ENCODE measurements at places on chromosomes 1 and 21.

- peaks cover 17% of the 10 kb centered on the region for H3K27me3 ChIP-seq
- H3K36me3 ChIP-seq: no peaks in the 10 kb centered on the region
- no peak overlapping the region for H3K27ac ChIP-seq
- H3K4me1 ChIP-seq: no peaks in the 10 kb centered on the region
Observed at GRCh38 chr1:182308826-182309225, 82.8 kb downstream of the GLUL start.

DNA sequence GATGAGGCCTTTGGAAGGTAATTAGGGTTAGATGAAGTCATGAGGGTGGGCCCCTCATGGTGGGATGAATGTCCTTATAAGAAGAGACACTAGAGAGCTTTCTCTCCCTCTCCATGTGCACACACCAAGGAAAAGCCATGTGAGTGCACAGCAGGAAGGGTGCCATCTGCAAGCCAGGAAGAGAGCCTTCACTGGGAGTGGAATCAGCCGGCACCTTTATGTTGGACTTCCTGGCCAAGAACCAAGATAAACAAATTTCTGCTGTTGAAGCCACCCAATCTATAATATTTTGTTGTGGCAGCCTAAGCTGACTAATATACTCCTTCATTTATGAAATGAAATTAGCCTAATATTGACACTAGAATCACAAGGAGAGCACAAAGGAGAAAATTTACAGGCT, 38.2 kb upstream of the PKP1 start:
- H3K4me1 ChIP-seq: no peaks in the 10 kb centered on the region
- H3K4me3 ChIP-seq: no peak overlapping the region
- no peaks in the 10 kb centered on the region for H3K36me3 ChIP-seq
- DNase-seq: no peak

DNA sequence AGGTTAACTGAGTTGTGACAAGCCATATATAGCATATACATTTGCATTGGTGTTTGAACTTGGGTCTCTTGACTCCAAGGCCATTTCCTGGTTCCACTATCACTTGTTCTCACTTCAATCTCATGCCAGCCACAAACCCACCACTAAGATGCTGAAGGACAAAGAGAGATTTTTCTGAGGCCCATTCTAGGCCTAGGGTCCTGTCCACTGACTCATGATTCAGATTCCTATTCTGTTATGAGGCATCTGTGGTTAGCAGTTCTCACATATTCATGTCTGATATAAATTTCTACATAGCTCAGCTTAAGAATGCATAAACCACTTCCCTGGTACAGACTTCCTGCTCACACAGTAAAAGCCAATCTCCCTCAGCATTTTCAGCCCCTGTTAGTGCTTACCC, 326.1 kb upstream of the BEND5 start:
- H3K4me3 ChIP-seq: no peak overlapping the region
- H3K27me3 ChIP-seq: no peaks in the 10 kb centered on the region
- H3K36me3 ChIP-seq: peaks cover 2% of the 10 kb centered on the region
- peak overlapping the region; percentile 3 for H3K27ac ChIP-seq
- H3K4me1 ChIP-seq: peaks cover 33% of the 10 kb centered on the region
- DNase-seq: no peak

GRCh38 chr1:63902844-63903589, 129.2 kb downstream of the ROR1 start:
- no peaks in the 10 kb centered on the region for H3K36me3 ChIP-seq
- no peak overlapping the region for H3K4me3 ChIP-seq
- no peaks in the 10 kb centered on the region for H3K4me1 ChIP-seq
- H3K27me3 ChIP-seq: peaks cover 18% of the 10 kb centered on the region
- H3K27ac ChIP-seq: no peak overlapping the region

DNA sequence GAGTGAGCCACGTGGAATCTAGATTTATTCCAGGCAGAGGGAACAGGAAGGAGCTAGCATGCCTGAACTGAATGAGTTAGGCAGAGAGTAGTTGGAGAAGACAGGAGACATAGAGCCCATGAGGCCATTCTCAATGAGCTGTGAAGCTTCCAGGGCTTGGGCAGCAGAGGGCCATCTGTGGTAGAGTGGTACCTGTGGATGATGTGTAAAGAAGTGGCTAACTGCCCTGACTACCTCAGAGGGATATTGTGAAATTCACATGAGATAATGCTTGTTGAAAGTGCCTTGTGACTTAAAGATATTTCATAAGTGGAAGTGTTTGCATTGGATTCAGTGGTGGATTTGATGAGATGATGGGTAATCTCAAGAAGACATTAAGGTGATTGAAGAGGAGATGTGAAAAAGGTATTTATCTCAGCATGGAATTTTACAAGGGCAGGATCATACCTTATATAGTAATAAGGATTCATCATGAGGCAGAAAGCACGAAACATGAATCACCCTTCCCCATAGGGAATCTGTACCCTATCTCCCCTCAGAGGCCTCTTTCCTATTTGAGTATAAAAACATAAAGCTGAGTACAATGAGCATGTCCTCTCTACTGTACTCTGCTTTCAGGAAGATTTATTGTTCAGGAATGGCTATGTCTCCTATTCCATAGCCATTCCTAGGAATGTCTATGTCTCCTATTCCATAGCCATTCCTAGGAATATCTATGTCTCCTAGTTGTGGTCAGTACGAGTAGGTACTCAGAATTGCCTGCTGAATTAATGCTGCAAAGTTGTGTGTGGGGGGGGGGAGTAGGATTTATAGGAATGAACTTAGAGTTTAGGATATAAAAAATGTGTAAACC, 146.8 kb downstream of the PAPPA2 start:
- no peak overlapping the region for H3K4me3 ChIP-seq
- H3K27ac ChIP-seq: no peak overlapping the region
- H3K27me3 ChIP-seq: peaks cover 6% of the 10 kb centered on the region
- no peaks in the 10 kb centered on the region for H3K4me1 ChIP-seq
- no peak for DNase-seq
- peaks cover 1% of the 10 kb centered on the region for H3K36me3 ChIP-seq

GRCh38 chr1:224643653-224644052, 27.5 kb downstream of the CNIH3 start:
- no peak for DNase-seq
- no peaks in the 10 kb centered on the region for H3K36me3 ChIP-seq
- H3K27ac ChIP-seq: no peak overlapping the region
- peaks cover 22% of the 10 kb centered on the region for H3K27me3 ChIP-seq
- no peaks in the 10 kb centered on the region for H3K4me1 ChIP-seq

- no peak overlapping the region for H3K27ac ChIP-seq
- H3K36me3 ChIP-seq: peaks cover 24% of the 10 kb centered on the region
- DNase-seq: no peak
Observed at GRCh38 chr1:236179634-236180033, 37.3 kb downstream of the GPR137B start.

DNA sequence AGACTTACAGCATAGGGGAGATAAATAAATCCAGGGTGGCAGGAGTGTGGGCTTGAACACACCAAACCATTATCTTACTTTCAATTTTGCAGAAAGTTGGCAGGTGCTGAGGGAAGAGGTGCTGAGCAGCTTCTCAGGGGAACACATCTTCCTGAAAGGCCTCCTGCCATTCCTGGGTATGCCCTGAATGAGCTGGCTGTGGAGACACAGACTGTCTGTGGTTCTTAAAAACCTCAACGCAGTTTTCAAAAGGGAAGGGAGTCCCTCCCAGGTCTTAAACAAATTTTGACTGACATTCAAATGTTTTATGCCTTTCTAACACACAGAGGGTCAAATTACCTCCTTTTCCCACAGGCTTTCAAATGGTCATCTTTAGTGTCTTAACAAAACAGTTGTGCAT, 166.9 kb downstream of the TNFSF18 start:
- peaks cover 12% of the 10 kb centered on the region for H3K4me1 ChIP-seq
- H3K27ac ChIP-seq: peak overlapping the region; percentile 76
- DNase-seq: no peak
- H3K36me3 ChIP-seq: no peaks in the 10 kb centered on the region
- H3K4me3 ChIP-seq: peak overlapping the region; percentile 53

DNA sequence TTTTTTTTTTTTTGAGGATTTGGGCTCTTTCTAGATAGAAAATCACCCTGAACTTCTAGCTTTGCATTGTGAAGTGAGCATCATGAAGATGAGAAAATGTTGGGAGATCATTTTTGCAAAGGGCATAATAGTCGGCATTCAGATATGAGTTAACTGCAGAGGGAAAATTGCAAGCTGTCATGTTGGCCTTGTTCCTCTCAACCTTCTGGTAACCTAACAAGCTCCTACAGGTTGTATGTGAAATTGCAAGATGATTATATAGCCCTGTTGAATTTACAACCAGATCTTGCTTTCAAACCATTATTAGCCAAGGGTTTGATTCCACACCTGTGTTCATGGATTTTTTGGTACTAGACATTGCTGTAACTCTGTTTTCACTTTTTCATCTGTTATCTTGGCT, 2.2 kb downstream of the ELOA start:
- H3K4me3 ChIP-seq: peak overlapping the region; percentile 87
- peaks cover 57% of the 10 kb centered on the region for H3K4me1 ChIP-seq
- H3K27ac ChIP-seq: peak overlapping the region; percentile 87
- no peaks in the 10 kb centered on the region for H3K27me3 ChIP-seq

GRCh38 chr1:4511374-4511773, 143.0 kb upstream of the AJAP1 start:
- H3K36me3 ChIP-seq: peaks cover 1% of the 10 kb centered on the region
- no peak overlapping the region for H3K27ac ChIP-seq
- no peak overlapping the region for H3K4me3 ChIP-seq
- no peaks in the 10 kb centered on the region for H3K4me1 ChIP-seq
- no peak for DNase-seq
- H3K27me3 ChIP-seq: peaks cover 37% of the 10 kb centered on the region

GRCh38 chr1:44631333-44631646, 43.0 kb downstream of the TMEM53 start:
- peaks cover 35% of the 10 kb centered on the region for H3K36me3 ChIP-seq
- no peak for DNase-seq
- no peaks in the 10 kb centered on the region for H3K27me3 ChIP-seq
- H3K4me3 ChIP-seq: peak overlapping the region; percentile 66
- peaks cover 49% of the 10 kb centered on the region for H3K4me1 ChIP-seq

GRCh38 chr1:93675271-93675670, 6.4 kb downstream of the BCAR3 start:
- no peak for DNase-seq
- H3K4me3 ChIP-seq: no peak overlapping the region
- H3K27me3 ChIP-seq: peaks cover 14% of the 10 kb centered on the region
- no peaks in the 10 kb centered on the region for H3K4me1 ChIP-seq
- H3K27ac ChIP-seq: no peak overlapping the region
- no peaks in the 10 kb centered on the region for H3K36me3 ChIP-seq

DNA sequence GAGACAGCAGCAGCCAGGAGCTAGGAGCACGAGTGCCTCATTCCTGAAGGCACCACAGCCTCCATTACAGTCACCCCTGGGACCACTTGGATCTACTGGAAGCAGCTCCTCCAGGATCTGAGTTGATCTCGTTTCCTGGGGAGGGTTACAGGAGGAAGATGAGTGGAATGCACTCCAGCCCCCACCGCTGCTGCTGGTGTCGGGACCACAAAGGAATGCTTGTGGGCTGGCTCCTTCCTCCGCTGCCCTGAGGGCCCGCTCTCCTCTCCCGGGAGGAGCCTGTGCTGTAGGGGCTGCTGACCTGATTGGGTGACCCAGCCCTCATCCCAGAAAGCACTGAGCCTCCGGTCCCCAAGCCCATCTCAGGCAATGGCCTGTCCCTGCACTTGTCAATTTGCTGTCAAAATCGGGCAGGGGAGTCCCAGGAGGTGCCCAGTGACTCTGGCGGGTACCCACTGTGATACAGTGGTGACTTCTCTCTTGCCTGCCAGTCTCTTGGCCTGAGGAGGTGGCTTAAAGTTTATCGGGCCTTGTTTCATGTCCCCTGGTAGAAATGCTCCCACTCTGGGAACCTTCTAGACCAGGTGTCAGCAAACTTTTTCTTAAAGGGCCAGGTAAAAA, 23.1 kb downstream of the IL10RB start:
- no peaks in the 10 kb centered on the region for H3K27me3 ChIP-seq
- H3K4me1 ChIP-seq: peaks cover 45% of the 10 kb centered on the region
- H3K36me3 ChIP-seq: peaks cover 36% of the 10 kb centered on the region
- no peak overlapping the region for H3K4me3 ChIP-seq

GRCh38 chr1:19725606-19726005, 60.9 kb downstream of the HTR6 start:
- no peak for DNase-seq
- no peak overlapping the region for H3K4me3 ChIP-seq
- peaks cover 3% of the 10 kb centered on the region for H3K36me3 ChIP-seq
- no peak overlapping the region for H3K27ac ChIP-seq
- H3K27me3 ChIP-seq: no peaks in the 10 kb centered on the region

DNA sequence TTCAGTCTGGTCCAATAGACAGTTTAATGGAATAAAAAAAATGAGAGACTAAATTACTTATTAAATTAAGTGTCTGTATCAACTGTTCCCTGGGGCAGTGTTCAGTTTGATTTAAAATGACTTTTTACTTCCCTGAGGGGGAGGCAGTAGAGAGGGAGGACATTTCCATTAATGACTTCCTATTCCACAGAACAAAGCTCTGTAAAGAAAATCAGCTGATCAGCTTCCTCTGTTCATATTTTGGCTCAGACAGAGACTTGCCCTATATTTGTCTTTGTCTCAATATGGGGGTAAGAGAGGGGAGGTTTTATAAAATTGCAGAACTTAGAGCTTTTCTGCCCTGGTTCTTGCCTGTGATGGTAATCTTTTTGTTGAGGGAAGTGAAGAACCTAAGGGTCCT, 8.4 kb downstream of the CFAP126 start:
- no peaks in the 10 kb centered on the region for H3K4me1 ChIP-seq
- no peaks in the 10 kb centered on the region for H3K27me3 ChIP-seq
- no peak for DNase-seq
- no peak overlapping the region for H3K27ac ChIP-seq

- no peak overlapping the region for H3K27ac ChIP-seq
- H3K4me1 ChIP-seq: peaks cover 6% of the 10 kb centered on the region
- H3K27me3 ChIP-seq: no peaks in the 10 kb centered on the region
- H3K4me3 ChIP-seq: no peak overlapping the region
- H3K36me3 ChIP-seq: peaks cover 28% of the 10 kb centered on the region
Observed at GRCh38 chr1:15714406-15715136, 21.5 kb upstream of the SLC25A34 start.

GRCh38 chr1:246591504-246591903, 25.2 kb downstream of the CNST start:
- H3K4me1 ChIP-seq: peaks cover 30% of the 10 kb centered on the region
- H3K36me3 ChIP-seq: peaks cover 26% of the 10 kb centered on the region
- H3K27ac ChIP-seq: no peak overlapping the region
- DNase-seq: no peak

- H3K4me1 ChIP-seq: peaks cover 30% of the 10 kb centered on the region
- peak overlapping the region; percentile 93 for H3K27ac ChIP-seq
- no peaks in the 10 kb centered on the region for H3K27me3 ChIP-seq
- peaks cover 46% of the 10 kb centered on the region for H3K36me3 ChIP-seq
Observed at GRCh38 chr1:6600410-6601048, 2.1 kb downstream of the KLHL21 start.

DNA sequence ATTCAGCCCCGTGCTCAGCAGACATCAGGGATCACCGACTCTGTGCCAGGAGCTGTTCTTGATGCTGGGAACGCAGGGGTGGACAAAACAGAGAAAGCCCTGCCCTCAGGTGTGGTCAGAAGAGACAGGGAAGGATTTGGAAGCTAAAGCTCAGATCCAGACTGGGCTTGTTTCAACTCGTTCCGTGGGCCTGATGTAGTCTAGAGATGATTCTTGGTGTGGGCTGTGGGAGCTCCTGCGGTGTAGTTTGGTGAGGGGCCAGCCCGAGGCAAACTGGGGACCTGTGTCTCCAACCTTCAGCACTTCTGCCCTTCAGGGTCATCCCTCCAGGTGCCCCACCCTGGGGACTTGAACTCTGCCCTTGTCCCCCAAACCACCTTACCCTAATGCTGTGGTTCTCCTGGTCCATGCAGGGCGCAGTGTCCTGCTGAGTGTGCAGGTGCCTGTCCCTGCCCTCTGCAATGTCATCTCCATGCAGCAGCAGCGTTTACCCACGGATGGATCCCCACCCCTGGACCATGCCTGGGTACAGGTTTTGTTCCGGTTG, 17.3 kb upstream of the ABCG1 start:
- no peak for DNase-seq
- H3K27ac ChIP-seq: no peak overlapping the region
- peak overlapping the region; percentile 51 for H3K4me3 ChIP-seq
- H3K27me3 ChIP-seq: no peaks in the 10 kb centered on the region
- no peaks in the 10 kb centered on the region for H3K36me3 ChIP-seq
- peaks cover 40% of the 10 kb centered on the region for H3K4me1 ChIP-seq

Data from central memory CD8-positive, alpha-beta T cell (primary cell).